ENCODE measurements at places on chromosomes 4 and X. TPM values are rescaled to one million over a fixed set of nuclear protein-coding genes. Genes with fewer than 3 reads are reported as not detected.
A peak's percentile ranks its signal among the peaks of the same experiment; 100 is the strongest.

DNA sequence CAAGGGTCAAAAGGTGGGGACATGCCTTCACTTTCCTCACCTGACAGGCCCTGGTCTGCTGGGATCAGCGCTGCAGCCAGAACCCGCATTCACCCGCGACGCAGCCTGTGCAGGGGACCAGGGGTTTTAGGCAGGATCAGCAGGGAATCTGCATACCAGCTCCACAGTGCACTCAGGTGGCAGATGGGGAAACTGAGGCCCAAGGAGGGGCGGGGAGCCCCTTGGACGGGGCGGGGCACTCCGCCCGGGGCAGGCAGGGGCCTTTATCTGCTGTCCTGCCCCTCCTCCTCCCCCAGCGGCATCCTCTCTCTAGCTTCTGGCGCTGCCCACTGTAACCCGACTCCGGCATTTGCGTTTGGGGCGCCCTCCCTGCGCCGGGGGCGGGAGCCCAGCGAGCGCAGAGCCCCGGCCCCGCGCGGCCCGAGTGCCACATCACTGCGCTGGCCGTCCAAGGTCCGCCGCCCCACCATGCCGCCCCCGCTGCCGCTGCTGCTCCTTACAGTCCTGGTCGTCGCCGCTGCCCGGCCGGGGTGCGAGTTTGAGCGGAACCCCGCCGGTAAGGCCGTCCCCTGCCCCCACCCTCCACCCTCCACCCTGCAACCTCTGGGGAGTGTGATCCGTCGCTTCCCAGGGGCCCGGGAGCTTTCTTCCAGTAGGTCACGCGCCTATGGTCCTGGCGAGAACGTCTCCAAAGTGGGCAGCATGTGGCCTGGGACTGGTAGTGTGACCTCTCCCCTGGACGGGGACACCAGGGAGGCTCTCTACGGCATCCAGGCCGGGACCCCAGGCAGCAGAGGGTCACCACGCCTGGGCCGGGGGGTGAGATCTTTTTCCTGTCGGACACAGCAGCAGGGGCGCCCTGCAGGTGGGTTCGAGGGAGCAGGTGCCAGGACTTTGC is at the start of gene CPZ:
CPZ (plus strand) TSS at position 400 of the 898 bp plus-strand sequence; CDS start at position 469, 69 bp downstream.
- H3K4me1 ChIP-seq, result peaks cover 23% of the 10 kb centered on the region
- DNase-seq, result peak; percentile 95
- H3K4me3 ChIP-seq, result peak within 1 kb of the TSS; percentile 77
- H3K27me3 ChIP-seq, result peaks cover 39% of the 10 kb centered on the region
- no peak within 1 kb of the TSS for H3K27ac ChIP-seq

The PABPC5 gene
- 3.2 TPM for total RNA-seq

GRCh38 chr4:79584352-79584751 is 176.3 kb upstream of the GK2 start:
- H3K27ac ChIP-seq, result no peak overlapping the region
- no peaks in the 10 kb centered on the region for H3K36me3 ChIP-seq
- no peak overlapping the region for H3K4me3 ChIP-seq
- no peaks in the 10 kb centered on the region for H3K27me3 ChIP-seq

The CXCL11 gene
- total RNA-seq, result not detected

The DNAAF6 gene
- total RNA-seq, result not detected

- H3K27me3 ChIP-seq, result no peaks in the 10 kb centered on the region
- H3K27ac ChIP-seq, result no peak overlapping the region
- H3K36me3 ChIP-seq, result peaks cover 4% of the 10 kb centered on the region
- H3K4me3 ChIP-seq, result no peak overlapping the region
- peaks cover 6% of the 10 kb centered on the region for H3K4me1 ChIP-seq
These were observed 69.1 kb upstream of the UCP1 start for GRCh38 chr4:140637836-140638235.

GRCh38 chr4:153127760-153128494 is 76.3 kb upstream of the TRIM2 start:
- peak overlapping the region; percentile 52 for H3K4me3 ChIP-seq
- peak; percentile 92 for DNase-seq
- H3K27me3 ChIP-seq, result peaks cover 30% of the 10 kb centered on the region
- H3K36me3 ChIP-seq, result no peaks in the 10 kb centered on the region
- peaks cover 3% of the 10 kb centered on the region for H3K4me1 ChIP-seq
- H3K27ac ChIP-seq, result no peak overlapping the region

- peaks cover 4% of the 10 kb centered on the region for H3K4me1 ChIP-seq
- no peak overlapping the region for H3K27ac ChIP-seq
These were observed 82.6 kb upstream of the ANK2 start for GRCh38 chr4:112966701-112967488.

The GYG2 gene
- total RNA-seq, result 6.2 TPM

GRCh38 chrX:7072856-7073255 is 74.7 kb upstream of the STS start:
- H3K4me1 ChIP-seq, result no peaks in the 10 kb centered on the region
- no peak overlapping the region for H3K4me3 ChIP-seq
- H3K27ac ChIP-seq, result no peak overlapping the region
- DNase-seq, result no peak
- H3K36me3 ChIP-seq, result peaks cover 4% of the 10 kb centered on the region
- H3K27me3 ChIP-seq, result no peaks in the 10 kb centered on the region

GRCh38 chrX:46572340-46572936 is 1.1 kb upstream of the CHST7 start:
- no peak overlapping the region for H3K27ac ChIP-seq
- no peak overlapping the region for H3K4me3 ChIP-seq
- no peaks in the 10 kb centered on the region for H3K36me3 ChIP-seq
- no peak for DNase-seq

DNA sequence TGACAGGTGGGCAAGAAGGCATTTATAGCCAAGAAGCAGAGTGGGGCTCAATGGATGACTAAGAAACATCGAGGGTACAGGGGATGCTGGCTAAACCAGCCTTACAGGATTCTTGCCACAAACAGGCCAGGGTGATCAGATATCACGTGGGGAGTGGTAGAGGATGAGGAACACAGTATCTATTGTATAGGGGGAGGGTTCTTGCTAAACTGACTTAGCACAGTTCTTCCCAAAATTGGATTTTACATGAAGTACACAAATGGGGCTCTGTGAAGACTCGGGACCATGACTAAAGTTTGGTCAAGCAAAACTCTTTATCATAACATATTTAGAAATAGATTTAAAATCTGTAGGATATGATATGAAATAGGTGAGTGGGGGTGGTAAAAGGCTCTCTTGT is 144.0 kb upstream of the ATOH1 start:
- DNase-seq, result no peak
- H3K27ac ChIP-seq, result no peak overlapping the region
- no peaks in the 10 kb centered on the region for H3K36me3 ChIP-seq
- no peak overlapping the region for H3K4me3 ChIP-seq

The RTL5 gene
- total RNA-seq, result 2.2 TPM

DNA sequence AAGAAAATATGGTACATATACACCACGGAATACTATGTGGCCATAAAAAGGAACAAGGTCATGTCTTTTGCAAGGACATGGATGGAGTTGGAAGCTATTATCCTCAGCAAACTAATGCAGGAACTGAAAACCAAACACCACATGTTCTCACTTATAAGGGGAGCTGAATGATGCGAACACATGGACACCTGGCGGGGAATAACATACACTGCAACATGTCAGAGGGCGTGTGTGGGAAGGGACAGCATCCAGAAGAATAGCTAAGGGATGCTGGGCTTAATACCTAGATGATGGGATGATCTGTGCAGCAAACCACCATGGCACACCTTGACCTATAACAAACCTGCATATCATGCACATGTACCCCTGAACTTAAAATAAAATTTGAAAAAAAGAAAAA is 19.5 kb upstream of the CNKSR2 start:
- no peaks in the 10 kb centered on the region for H3K4me1 ChIP-seq
- no peaks in the 10 kb centered on the region for H3K27me3 ChIP-seq
- H3K36me3 ChIP-seq, result no peaks in the 10 kb centered on the region
- no peak overlapping the region for H3K4me3 ChIP-seq
- no peak for DNase-seq
- no peak overlapping the region for H3K27ac ChIP-seq

The EGFL6 gene
- total RNA-seq, result 0.29 TPM

Measured in osteoblast (primary cell).